ENCODE measurements at places on chromosomes 6 and 20. TPM values are rescaled to one million over a fixed set of nuclear protein-coding genes. Genes with fewer than 3 reads are reported as not detected.

DNA sequence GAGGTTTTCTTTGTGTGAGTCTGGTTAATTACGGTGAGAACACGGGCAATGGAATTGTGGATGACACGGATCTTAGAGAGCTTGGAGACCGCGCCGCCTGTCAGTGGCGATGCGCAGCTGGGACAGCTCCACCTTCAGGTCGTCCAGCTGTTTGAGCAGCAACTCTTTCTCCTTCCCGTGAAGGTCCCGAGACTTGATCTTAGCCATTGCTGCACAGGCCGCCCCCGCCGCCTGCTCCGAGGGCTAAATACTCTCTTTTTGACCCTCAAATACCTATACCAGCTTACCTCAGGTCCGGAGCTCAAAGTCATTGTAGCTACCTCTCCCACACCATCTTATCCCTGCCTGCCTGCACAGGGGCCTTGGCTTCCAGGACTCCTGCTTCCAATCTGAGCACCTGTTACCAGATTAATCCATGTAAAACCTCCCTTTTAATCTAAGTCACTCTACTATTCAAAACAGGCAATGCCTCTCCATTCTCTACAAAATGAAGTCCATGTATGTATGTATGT lies 100.2 kb downstream of the PREP start:
- H3K4me3 ChIP-seq: no peak overlapping the region
- no peaks in the 10 kb centered on the region for H3K27me3 ChIP-seq
- no peaks in the 10 kb centered on the region for H3K36me3 ChIP-seq
- no peak overlapping the region for H3K27ac ChIP-seq
- DNase-seq: no peak

GRCh38 chr20:266596-267562 lies 9.4 kb downstream of the DEFB132 start:
- no peaks in the 10 kb centered on the region for H3K36me3 ChIP-seq
- H3K27ac ChIP-seq: peak overlapping the region; percentile 71
- no peaks in the 10 kb centered on the region for H3K4me1 ChIP-seq
- H3K27me3 ChIP-seq: no peaks in the 10 kb centered on the region

- H3K4me3 ChIP-seq: no peak overlapping the region
- H3K36me3 ChIP-seq: no peaks in the 10 kb centered on the region
- H3K27ac ChIP-seq: no peak overlapping the region
- H3K4me1 ChIP-seq: no peaks in the 10 kb centered on the region
- no peaks in the 10 kb centered on the region for H3K27me3 ChIP-seq
These were observed 176.2 kb upstream of the CNR1 start for GRCh38 chr6:88342336-88342735.

DNA sequence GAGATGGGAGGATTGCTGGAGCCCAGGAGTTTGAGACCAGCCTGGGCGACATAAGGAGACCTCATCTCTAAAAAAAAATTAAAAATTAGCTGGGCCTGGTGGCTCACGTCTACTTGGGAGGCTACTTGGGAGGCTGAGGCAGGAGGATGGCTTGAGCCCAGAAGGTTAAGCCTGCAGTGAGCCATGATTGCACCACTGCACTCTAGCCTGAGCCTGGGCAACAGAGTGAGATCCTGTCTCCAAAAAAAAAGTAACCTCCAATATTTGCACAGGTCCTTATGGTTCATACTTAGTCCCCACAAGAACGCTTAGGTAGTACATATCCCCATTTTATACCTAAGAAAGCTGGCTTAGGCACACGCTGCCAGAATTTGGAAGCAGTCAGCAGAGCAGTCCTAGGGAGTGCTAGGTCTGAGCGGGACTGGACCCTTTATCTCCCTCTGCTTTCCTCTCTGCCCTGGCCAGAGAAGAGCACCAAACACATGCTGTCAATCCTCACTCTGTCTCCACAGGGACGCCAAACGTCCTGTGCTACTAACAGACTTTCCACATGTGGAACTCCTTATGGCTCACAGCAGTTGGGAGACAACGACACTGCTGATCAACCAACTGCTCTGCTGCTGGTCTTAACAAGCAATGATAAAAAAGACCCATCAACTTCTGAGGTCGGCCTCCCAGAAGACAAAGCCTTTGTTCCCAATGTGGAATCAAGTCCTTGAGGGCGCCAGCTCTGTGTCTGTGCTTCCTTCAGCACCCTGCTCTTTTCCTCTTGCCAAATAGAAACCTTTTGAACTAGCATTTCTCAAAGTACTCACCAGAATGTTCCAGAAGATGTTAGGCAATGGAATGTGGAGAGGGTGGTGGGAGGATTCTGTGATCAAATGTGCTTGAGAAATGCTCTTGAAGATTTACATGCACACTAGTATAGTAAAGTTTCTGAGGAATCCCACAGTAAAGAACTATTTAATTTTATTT lies 226.3 kb upstream of the DTNBP1 start:
- no peak overlapping the region for H3K4me3 ChIP-seq
- DNase-seq: no peak
- no peaks in the 10 kb centered on the region for H3K36me3 ChIP-seq
- no peaks in the 10 kb centered on the region for H3K4me1 ChIP-seq
- no peaks in the 10 kb centered on the region for H3K27me3 ChIP-seq

GRCh38 chr6:136468711-136469110 lies 81.5 kb downstream of the MAP7 start:
- no peak overlapping the region for H3K4me3 ChIP-seq
- no peaks in the 10 kb centered on the region for H3K4me1 ChIP-seq
- no peaks in the 10 kb centered on the region for H3K27me3 ChIP-seq
- no peaks in the 10 kb centered on the region for H3K36me3 ChIP-seq
- no peak for DNase-seq

DNA sequence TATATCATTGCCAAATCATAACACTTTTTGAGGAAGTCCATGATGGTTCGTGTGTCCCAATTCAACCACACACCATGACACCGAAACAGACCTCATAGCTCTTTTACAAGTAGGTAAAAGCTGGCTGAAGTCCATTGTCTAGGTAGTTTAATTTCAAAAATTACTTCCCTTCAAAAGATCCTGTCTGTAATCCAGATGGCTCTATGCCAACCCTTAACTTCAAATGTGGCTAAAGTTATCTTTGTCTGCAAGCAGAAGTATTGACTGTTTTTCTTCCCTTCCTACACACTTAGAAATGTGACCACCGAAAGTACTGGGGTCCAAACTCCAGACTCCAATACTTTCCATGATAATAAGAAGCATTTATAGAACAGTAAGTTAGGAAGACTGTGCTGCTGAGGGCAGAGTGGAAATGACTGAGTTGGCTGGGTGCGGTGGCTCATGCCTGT lies 8.3 kb upstream of the TIAM2 start:
- no peak overlapping the region for H3K4me3 ChIP-seq
- DNase-seq: no peak
- H3K4me1 ChIP-seq: no peaks in the 10 kb centered on the region
- no peaks in the 10 kb centered on the region for H3K27me3 ChIP-seq
- H3K36me3 ChIP-seq: no peaks in the 10 kb centered on the region

GRCh38 chr20:33822991-33823390 lies 11.8 kb downstream of the CHMP4B start:
- no peak overlapping the region for H3K27ac ChIP-seq
- DNase-seq: no peak
- H3K36me3 ChIP-seq: no peaks in the 10 kb centered on the region
- no peaks in the 10 kb centered on the region for H3K27me3 ChIP-seq

DNA sequence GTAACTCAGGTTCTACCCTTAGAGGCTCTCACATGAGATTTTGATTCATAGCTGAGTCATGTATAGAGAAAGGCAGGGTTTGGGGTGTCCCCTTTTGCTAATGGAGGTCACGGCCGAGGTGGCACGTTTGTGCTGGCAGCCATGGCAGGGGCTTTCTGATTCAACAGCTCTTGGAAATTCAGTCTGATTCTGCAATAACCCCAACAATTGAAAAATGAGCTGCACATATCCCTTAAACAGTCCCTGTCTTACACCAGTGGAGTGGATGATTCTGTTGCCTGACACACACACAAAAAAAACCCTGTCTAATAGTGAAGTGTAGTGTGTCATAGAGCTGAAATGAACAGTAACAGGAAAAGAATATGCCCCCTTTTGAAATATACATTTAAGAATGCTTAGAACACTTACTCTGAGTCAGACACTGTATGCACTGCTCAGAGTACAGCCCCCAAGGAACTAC lies 40.4 kb upstream of the ARG1 start:
- H3K4me3 ChIP-seq: no peak overlapping the region
- H3K27me3 ChIP-seq: no peaks in the 10 kb centered on the region
- H3K4me1 ChIP-seq: no peaks in the 10 kb centered on the region
- H3K36me3 ChIP-seq: no peaks in the 10 kb centered on the region

GRCh38 chr6:121443971-121444541 lies 8.6 kb downstream of the GJA1 start:
- DNase-seq: no peak
- no peak overlapping the region for H3K27ac ChIP-seq
- no peak overlapping the region for H3K4me3 ChIP-seq
- H3K36me3 ChIP-seq: no peaks in the 10 kb centered on the region

- no peak overlapping the region for H3K4me3 ChIP-seq
- DNase-seq: no peak
- H3K4me1 ChIP-seq: no peaks in the 10 kb centered on the region
- H3K36me3 ChIP-seq: no peaks in the 10 kb centered on the region
- no peaks in the 10 kb centered on the region for H3K27me3 ChIP-seq
- H3K27ac ChIP-seq: no peak overlapping the region
These were observed 65.5 kb downstream of the PPP1R3G start for GRCh38 chr6:5150551-5151075.

DNA sequence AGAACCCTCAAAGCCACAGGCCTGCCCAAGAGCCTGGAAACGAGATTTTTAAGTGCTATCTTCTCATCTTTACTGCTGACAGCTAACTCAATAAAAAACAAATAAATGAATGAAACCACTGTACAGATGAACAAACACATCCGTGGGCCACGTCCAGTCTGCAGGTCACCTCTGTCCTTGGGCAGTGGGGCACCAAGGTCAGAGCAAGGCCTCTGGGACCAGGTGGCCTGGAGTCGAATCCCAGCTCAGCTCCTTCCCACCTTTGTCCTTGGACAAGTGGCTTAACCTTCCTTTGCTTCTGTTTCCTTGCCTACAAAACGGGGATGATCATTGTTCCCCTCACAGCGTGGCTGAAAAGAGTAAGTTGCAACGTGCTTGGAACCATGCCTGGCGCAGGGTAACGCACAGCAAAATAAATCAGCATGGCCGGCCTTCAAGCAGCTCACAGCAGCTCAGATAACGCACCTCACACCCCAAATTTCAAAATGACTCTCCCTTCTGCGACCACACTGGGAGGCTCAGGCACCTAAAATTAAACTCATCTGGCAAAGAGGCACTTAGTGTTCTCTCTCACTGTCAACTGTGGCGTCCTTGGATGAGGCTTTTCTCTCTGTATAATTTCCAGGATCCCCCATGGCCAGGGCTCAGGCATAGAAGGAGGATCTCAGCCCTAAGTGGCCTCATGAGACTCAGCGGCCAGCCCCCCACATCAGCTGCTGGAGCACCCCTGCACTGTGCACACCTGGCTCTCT lies 35.7 kb downstream of the RRBP1 start:
- H3K4me3 ChIP-seq: no peak overlapping the region
- H3K36me3 ChIP-seq: no peaks in the 10 kb centered on the region
- H3K27ac ChIP-seq: peak overlapping the region; percentile 75
- DNase-seq: no peak

- no peak for DNase-seq
- H3K36me3 ChIP-seq: no peaks in the 10 kb centered on the region
- peaks cover 33% of the 10 kb centered on the region for H3K27me3 ChIP-seq
- H3K4me3 ChIP-seq: no peak overlapping the region
These were observed 9.8 kb upstream of the NDUFAF4 start for GRCh38 chr6:96907498-96907897.

FABP7 gene
- total RNA-seq: not detected

KCNG1 gene
- 7.4 TPM for total RNA-seq

NEURL2 gene
- total RNA-seq: 3.0 TPM

All from Panc1 (cell line).